Stomach (tissue), 19 donors: ENCODE measurements at places on chromosomes 13 and 19. TPM values are rescaled to one million over a fixed set of nuclear protein-coding genes. Genes with fewer than 3 reads are reported as not detected.

GRCh38 chr19:48415395-48415794 lies 21.9 kb downstream of the GRIN2D start:
- peak; percentile 78 for DNase-seq

- DNase-seq: peak; percentile 48
Measured at GRCh38 chr13:77853703-77854102, 64.9 kb downstream of the EDNRB start.

DNA sequence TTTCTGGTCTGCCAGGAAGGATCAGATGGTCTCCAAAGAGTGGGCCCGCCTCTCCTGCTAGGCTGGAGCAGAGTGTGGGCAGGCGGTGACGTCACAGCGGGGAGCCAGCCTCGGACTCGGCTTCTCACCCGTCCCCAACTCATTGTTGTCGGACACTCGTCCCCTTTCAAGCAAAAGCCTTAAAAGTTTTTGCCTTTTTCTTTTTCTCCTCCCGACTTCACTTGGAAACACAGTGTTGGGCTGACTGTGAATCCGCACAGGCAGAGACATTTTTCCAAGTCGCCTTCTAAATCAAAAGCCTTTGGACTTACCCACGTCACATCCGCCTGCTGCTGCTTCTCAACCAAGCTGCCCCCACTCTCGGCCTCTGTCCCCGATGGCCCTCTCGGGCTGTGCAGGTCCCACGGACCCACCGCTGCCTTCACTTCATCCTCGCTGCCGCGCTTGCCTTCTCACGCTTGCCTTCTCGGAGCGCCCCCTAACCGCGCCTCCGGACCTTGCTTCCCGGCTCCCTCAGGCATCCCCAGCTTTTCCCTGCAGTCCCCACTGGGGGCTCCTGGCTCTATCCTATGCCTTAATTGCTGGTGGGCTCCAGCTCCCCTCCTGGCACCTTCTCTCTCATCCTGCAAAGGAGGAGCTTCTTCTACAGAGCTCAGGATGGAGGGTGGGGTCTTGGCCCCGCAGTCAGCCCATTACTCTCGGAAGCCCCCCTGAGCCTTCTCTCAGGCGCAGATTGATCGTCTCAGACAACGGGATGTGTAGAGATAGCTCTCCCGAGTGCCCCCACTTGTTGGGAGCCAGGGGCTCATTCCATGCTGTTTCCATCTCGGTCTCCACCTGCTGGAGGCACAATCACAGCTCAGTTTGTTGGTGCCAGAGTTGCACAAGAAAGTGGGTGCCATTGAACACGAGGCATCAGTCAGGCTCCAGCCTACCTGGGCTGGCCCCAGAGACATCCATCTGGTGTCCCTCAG lies 3.9 kb upstream of the ZNF135 start:
- peak; percentile 85 for DNase-seq

- no peak for DNase-seq
Measured at GRCh38 chr13:42396501-42396900, 124.5 kb downstream of the AKAP11 start.

The LCP1 gene
- 27.2 TPM for total RNA-seq

The ZNF224 gene
- 28.7 TPM for total RNA-seq
